EH (cell line): ENCODE measurements at places on chromosomes 3 and 15.

GRCh38 chr3:41129731-41130130, 69.6 kb upstream of the CTNNB1 start:
- no peak for DNase-seq

DNA sequence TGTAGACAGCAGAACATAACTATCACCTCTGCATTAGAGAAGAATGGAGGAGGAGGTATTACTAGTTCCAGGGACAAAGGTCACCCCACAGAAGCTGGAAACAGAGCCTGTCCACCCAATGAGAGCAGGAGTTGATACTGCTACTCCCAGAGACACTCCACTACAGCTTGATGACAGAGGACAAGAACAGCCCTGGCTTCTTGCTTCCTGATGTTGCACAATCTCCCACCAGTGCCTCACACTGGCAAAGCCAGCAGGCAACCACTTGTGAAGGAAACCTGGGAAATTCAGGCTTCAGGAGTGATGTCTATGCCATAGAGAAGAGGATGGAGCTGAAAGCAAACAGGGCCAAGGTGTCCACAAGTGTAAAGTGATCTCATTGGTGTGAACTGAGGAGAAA, 78.0 kb upstream of the POU1F1 start:
- no peak for DNase-seq

- no peak for DNase-seq
Observed at GRCh38 chr3:109375975-109376374, 38.6 kb upstream of the DPPA4 start.

GRCh38 chr3:12840591-12841148, 695 bp downstream of the RPL32 start:
- peak; percentile 51 for DNase-seq

DNA sequence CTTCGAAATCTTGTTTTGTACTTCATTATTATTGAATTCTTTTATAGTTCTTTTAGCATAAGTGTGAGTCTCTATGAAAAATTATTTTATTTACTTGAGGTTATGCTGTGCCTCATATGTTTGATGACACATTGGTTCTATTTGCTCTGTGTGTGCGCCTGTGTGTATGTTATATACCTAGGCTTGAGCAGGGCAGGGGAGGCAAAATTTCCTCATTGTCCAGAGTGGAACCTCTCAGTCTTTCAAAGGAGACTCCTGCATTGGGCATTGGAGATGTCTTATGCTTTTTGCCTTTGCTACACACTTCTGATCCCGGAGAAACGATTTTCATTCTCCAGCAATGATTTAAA, 58.4 kb downstream of the ALCAM start:
- DNase-seq: no peak
